ENCODE measurements at places on chromosomes 1 and 21.

DNA sequence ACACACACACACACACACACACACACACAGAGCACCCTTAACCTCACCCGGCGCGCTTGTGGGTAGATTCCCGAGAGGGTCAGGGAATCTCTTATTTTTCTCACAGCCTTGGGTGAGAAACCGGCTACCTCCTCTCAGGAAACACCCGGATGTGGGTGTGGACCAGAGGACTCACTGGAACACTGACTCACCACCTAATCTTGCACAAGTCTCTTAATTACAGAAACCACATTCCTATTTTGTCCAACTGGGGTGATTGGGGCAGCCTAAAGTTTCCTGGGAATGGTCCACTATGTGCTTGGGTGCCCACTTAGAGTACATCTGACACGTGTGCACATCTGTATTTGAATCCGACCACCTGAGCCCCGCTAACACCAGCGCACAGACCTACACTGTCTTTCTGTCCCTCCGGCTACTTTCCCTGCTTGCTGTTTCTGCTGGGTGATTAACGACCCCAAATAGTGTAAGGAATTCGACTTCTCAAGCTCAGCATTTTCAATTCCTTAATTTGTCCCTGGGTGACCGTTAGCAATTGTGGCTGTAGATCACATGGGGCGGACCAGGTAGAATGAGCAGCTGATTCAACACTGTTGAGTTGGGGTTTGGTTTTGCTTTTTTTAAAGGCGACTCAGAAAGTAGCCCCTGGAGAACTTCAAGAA lies 14.0 kb upstream of the TBX15 start:
- DNase-seq, result no peak

GRCh38 chr1:20496241-20496661 lies 10.2 kb upstream of the CAMK2N1 start:
- no peak for DNase-seq

DNA sequence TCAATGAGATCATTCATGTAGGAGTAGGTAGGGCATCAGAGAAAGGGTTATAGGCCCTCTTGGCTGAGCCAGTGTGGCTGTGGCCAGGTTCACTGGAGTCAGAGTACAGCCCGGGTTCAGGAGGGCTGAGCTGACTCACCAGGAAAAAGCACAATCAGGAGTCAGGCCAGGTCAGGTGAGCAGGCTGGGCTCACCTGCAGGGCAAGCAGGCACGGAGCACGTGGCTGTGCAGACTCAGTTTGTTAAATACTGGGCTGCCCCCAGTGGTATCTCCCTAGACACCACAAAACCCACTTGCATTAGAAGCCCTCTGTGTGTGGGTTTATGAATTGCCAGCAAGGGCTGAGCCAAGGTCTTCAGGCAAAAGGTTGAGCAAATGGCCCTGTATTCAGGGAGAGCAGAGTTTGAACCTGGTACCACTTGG lies 122.1 kb upstream of the SERBP1 start:
- DNase-seq, result no peak

- no peak for DNase-seq
Observed at GRCh38 chr1:164562947-164563520, 4.0 kb downstream of the PBX1 start.

DNA sequence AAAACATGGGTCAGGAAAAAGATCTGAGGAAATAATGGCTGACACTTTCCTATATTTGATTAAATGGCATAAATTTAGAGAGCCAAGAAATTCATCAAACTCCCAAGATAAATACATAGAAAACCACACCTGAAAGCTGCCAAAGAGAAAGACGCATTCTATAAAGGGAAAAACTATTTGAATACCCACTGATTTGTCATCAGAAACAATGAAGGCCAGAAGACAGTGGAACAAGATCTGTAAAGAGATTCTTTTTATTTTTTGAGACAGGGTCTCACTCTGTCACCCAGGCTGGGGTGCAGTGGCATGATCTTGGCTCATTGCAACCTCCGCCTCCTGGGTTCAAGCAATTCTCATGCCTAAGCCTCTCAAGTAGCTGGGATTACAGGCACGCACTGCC lies 17.4 kb downstream of the SDE2 start:
- DNase-seq, result no peak

DNA sequence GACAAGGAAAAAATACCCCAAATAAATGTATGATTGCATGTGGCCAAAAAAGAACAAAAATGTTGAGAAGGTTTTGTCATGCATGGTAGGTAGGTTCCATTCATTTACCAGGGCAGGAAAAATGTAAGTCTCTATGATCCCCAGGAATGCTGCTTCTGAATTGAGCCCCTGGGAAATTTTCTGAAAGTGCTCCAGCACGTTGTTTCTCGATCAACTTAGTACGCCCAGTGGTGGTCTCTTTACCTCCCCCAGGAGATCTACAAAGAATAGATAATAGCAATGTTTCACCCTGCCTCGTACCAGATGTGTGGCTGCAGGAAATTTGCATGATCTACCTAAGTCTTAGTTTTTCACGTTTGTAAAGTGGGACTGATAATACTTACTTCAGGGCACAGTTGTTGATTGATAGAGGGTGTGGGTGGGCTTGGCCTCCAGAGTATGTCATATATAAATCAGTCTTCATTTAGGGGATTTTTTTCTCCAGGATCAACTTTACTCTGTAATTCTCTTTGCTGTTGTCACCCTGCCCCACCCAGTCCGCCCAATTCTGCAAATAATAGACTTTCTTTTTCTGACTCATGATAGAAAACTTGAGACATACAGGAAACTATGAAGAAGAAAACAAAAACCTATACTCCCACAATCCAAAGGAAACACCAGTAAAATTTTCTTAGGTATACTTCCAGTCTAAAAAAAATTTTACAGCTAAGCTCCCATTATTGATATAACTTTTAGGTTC lies 462.0 kb upstream of the RUNX1 start:
- DNase-seq, result no peak

- no peak for DNase-seq
Observed at GRCh38 chr1:95095833-95096217, 21.3 kb upstream of the TLCD4 start.

DNA sequence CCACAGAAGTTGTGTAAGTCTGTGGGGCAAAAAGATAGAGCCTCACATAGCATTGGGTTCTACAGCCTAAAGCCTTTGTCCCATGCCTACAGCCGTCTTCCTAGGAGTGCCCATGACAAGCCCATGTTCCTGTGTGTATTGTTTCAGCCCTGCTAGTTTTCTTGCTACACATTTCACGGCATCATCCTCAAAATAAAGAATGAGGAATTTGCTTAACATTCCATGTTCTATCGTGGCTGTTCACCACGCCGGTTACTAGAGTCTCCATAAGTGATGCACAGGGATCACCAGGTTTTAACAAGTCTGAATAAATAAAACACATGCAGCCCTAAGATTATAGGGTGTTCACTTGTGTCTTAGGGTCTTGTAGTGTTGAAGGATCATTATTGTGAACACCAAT lies 87.4 kb upstream of the NGF start:
- no peak for DNase-seq

DNA sequence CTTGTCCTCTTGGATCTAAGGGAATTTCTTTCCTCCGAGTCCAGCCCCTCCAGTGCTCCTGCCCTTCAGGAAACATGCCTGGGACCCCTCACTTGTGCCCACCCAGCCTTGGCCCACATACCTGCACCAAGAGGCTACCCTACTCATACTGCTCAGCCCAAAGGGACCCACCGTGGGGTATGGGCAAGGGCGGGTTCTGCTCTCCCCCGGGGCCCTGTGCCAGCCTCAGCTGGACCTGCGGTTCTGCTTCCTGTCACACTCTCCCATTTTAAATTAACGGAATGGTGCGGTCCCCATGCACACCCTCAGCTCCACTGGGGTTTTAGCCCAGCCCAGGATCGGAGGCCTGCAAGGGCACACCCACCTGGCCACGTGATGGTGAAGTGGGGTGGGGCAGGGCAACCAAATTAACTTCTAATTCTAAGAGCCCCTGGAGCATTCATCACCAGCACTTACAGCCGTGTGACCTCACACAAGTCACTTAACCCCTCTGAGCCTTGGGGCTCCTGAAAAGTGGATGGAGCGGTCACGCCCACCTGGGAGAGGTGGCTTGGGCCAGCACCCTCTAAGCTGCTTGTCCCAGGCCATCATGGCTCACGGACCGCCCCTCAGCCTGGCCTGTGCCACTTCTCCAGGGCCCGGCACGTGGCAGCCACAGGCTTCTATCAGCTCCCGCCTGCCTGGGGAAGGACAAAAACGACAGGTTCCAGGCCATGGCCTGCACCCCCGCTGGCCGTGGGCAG lies 28.3 kb downstream of the TP73 start:
- DNase-seq, result no peak

- DNase-seq, result no peak
Observed at GRCh38 chr1:183910845-183911244, 105.9 kb downstream of the RGL1 start.

GRCh38 chr1:87386217-87386790 lies 57.6 kb downstream of the LMO4 start:
- DNase-seq, result no peak

DNA sequence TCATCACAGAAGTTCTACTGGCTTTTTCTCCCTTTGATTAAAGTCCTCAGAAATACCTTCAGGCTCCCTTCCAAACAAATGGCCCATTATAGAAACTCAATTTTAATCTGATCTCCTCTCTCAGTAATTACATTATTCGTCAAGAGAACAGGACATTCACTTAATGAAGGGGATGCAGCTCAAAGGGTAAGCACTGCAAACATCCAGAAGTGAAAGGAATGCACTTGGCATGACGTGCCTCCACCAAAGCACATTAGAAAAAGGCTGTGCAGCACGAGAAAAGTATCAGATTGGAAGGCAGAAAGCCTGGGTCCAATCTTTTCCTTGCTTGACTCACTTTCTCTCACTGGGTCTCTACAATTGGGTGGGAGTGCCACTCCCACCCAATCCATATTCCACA lies 222.6 kb upstream of the BEND5 start:
- no peak for DNase-seq

- no peak for DNase-seq
Observed at GRCh38 chr1:67791261-67791660, 42.0 kb downstream of the GNG12 start.

GRCh38 chr1:234325878-234326496 lies 47.3 kb upstream of the COA6 start:
- no peak for DNase-seq

GRCh38 chr1:109924316-109924715 lies 13.7 kb downstream of the CSF1 start:
- DNase-seq, result no peak

DNA sequence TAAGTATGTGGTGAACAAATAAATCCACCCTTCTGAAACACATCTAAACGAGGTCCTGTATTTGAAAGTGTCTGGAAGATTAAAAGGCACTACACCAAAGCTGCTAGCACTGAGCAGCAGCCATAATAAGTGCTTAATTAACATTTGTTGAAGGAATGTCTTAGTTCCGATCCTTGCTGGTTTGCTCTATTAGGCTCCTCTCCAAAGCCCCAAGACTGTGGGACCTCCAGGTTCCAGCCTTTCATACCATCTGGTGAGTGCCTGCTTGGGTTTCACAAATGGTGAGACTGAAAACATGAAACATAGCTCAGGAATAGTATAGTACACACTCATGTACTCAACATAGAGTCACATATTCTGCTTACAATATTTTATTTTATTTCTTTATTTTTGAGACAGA lies 640 bp upstream of the CYP2J2 start:
- no peak for DNase-seq

DNA sequence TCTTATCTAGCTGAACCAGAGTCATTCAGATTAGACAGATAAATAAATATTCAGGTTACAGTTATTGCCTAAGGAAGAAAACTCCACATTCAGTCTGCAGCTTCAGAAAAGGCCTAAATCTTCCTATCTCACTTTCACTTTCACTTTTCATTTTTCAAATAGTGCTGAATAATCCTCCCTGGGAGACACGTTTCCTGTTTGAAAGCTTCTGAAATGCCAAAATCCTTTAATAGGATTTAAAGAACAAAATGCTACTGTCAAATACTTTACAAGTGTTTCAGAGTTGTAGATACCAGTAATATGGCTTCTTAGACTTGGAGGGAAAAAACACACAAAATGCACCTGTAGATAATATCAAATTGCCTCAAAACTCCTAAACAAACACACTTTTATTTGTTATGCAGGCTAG lies 3.9 kb downstream of the PSMB2 start:
- no peak for DNase-seq

DNA sequence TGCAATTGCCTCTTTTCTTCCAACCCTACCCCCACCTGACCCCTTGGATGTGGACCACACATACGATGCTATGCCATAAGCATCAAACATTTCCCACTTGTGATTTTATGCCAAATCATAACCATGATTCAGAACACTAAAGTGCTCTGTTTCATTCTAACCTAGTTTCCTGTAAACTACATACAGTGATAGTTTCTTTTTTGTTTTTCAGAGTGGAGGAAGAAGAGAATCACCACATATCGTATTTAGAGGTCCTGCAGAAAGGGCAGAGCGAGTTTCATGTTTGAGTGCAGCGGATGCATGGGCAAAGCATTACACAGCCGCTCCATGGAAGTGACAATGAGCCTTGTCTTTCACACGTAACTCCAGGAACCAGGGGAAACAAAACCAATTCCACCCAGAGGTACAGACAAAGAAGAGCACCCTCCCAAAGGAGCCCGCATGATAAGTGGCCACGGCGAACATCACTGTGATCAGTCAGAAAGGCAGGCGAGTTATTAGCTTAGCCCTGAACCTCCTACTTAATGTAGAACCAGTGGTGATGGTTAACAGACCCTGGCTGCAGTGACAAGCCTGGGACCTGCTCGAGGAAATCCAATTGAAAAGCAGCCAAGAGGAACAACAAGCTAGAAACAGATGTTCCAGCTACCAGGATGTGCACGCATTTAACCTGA lies 64.0 kb upstream of the ZNF281 start:
- DNase-seq, result no peak

- no peak for DNase-seq
Observed at GRCh38 chr1:207051191-207051943, at the start of gene YOD1. Gene YOD1 (minus strand): TSS chr1:207051208. CDS start chr1:207051030, 178 bp downstream.

DNA sequence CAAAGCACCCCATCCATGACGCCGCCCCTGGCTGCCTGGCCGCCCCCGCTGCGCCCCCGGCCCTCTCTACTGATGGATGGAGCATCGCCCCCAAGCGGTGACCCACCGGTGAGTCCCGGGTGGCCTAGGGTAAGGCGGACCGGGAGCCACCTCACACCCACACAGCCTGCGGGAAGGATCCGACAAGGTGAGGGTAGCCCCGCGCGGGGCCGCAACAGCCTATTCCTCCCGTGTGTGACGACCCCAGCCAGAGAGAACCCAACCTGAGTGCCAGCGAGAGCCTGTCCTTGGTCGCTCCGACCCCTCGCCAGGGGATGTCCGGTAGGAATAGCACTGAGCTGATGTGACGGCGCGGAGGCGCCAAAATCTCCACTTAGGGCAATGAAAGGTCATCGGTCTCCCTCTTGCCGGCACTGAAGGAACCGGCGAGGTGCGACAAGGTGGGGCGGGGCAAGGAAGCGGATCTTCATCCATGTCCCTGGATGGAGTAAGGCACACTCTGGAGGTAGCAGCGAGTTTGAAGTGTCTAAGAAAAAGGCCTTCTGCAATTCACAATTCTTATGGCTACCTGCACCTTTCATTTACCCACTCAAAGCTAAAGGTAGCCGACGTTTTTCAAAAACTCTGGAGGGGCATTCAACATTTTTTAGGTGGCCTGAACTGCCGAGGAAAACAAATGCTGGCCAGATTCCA lies 19.7 kb upstream of the CHIA start:
- DNase-seq, result no peak
